ENCODE measurements at places on chromosomes 4 and X. TPM values are rescaled to one million over a fixed set of nuclear protein-coding genes. Genes with fewer than 3 reads are reported as not detected.

Gene NPY1R
- polyA plus RNA-seq, result 2.0 TPM

Gene TLL1
- polyA plus RNA-seq, result 1.7 TPM

Gene STPG2
- not detected for polyA plus RNA-seq

Gene ARL9
- 0.25 TPM for polyA plus RNA-seq

Gene CT47B1
- not detected for polyA plus RNA-seq

Gene IL9R
- 0.32 TPM for polyA plus RNA-seq

Gene EDA
- 20.7 TPM for polyA plus RNA-seq

Gene RGN
- 2.4 TPM for polyA plus RNA-seq

Gene SH2D1A
- 0.19 TPM for polyA plus RNA-seq

Gene PPP1R2C
- polyA plus RNA-seq, result not detected

Gene IL21
- polyA plus RNA-seq, result not detected

Gene MEPE
- polyA plus RNA-seq, result not detected

Gene USP26
- not detected for polyA plus RNA-seq

Gene RHOXF1
- 0.35 TPM for polyA plus RNA-seq

Gene NDP
- polyA plus RNA-seq, result 1.1 TPM

Gene RHOXF2
- 0.06 TPM for polyA plus RNA-seq

Gene ZCCHC4
- 11.6 TPM for polyA plus RNA-seq

Gene ADH7
- polyA plus RNA-seq, result not detected

Gene EFNB1
- 51.1 TPM for polyA plus RNA-seq

Gene COX7B2
- polyA plus RNA-seq, result not detected

Gene CENPVL2
- not detected for polyA plus RNA-seq

Gene KLF8
- 6.5 TPM for polyA plus RNA-seq

Gene AMMECR1
- 7.0 TPM for polyA plus RNA-seq

Gene TRPC3
- 0.19 TPM for polyA plus RNA-seq

Gene NAA11
- 0.86 TPM for polyA plus RNA-seq

Gene CXCL11
- not detected for polyA plus RNA-seq

Gene SRPK3
- polyA plus RNA-seq, result 318 TPM

Gene ZNF157
- polyA plus RNA-seq, result 0.39 TPM

Gene ODAPH
- not detected for polyA plus RNA-seq

Gene PRDM8
- 17.1 TPM for polyA plus RNA-seq

Gene TEX13D
- polyA plus RNA-seq, result not detected

Gene ADH6
- polyA plus RNA-seq, result 0.35 TPM

Gene RRH
- polyA plus RNA-seq, result 0.53 TPM

Gene CSTF2
- 10.6 TPM for polyA plus RNA-seq

Gene POU3F4
- not detected for polyA plus RNA-seq

Gene LDOC1
- 49.7 TPM for polyA plus RNA-seq

Gene TNIP3
- polyA plus RNA-seq, result 0.15 TPM

Gene CYBB
- 22.6 TPM for polyA plus RNA-seq

Gene EVC
- polyA plus RNA-seq, result 17.2 TPM

Gene EPGN
- not detected for polyA plus RNA-seq

Gene ADGRG4
- not detected for polyA plus RNA-seq

Measured in hindlimb muscle (tissue), 1 donor.